ENCODE measurements at places on chromosomes 3 and 15.

- DNase-seq = no peak
Measured at GRCh38 chr3:111769110-111769991, 89.7 kb upstream of the PHLDB2 start.

DNA sequence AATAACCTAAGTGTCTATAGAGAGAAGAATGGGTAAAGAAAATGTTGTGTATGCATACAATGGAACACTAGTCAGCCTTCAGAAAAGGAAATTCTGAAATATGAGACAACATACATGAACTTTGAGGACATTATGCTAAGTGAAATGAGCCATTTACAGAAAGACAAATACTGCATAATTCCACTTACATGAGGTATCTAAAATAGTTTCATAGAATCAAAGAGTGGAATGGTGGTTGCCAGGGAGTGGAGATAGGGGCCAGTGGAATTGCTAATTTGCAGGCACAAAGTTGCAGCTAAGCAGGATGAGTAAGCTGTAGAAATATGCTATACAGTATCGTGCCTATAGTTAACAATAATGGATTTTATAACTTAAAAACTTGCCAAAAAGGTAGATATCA lies 779.6 kb upstream of the ARPP21 start:
- no peak for DNase-seq

DNA sequence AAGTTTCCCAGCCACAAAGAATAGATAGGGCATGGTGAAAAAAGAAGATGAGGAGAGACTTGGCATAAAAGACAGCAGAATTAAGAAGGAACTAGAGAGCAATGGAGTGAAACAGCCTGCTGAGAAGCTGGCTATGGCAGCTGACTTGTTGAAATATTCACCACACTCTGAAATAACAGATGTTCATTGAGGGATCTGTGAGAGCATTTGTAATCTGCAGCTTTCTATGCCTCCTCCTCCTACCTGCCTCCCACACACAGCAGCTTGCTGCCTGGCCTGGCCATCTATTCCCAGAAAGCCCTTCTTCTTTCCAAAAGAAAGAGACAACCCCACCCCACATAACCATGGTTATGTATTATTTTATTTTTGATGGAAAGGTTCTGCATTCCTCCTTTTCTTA lies 303.9 kb downstream of the GAP43 start:
- DNase-seq = no peak

- DNase-seq = no peak
Measured at GRCh38 chr3:110291886-110292501, 779.6 kb upstream of the NECTIN3 start.

DNA sequence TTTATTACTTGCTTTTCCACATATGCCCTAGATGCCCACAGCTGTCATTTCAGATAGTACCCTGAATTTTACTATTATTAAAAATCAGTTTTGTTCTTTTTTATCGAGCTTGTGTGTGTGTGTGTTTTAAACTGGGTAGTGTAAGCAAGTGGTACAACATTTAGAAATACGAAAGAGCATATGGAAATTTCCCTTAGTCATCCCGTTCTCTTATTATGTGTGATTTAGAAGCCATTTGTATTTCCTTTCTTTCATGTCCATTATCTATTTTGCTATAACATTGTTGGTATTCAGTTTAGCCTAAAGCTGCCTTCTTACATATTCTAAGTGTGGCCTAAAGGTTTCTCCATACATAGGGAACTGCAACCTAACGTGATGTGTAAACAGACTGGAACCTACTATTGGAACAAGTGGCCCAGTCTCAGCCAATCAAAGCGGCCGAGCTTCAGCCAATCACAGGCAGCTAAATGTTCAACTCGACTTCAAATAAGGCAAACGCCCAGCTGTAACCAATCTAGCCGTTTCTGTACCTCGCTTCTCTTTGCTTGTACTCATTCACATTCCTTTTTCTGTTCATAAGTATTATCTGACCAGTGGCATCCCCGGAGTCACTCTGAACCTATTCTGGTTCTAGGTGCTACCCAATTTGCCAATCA lies 14.7 kb upstream of the SYN2 start:
- no peak for DNase-seq

GRCh38 chr15:62857411-62857853 lies 185.1 kb upstream of the TPM1 start:
- DNase-seq = no peak

GRCh38 chr3:162193148-162194095 lies 696.8 kb downstream of the OTOL1 start:
- no peak for DNase-seq

- DNase-seq = no peak
Measured at GRCh38 chr3:60919296-60919695, 332.0 kb downstream of the FHIT start.

DNA sequence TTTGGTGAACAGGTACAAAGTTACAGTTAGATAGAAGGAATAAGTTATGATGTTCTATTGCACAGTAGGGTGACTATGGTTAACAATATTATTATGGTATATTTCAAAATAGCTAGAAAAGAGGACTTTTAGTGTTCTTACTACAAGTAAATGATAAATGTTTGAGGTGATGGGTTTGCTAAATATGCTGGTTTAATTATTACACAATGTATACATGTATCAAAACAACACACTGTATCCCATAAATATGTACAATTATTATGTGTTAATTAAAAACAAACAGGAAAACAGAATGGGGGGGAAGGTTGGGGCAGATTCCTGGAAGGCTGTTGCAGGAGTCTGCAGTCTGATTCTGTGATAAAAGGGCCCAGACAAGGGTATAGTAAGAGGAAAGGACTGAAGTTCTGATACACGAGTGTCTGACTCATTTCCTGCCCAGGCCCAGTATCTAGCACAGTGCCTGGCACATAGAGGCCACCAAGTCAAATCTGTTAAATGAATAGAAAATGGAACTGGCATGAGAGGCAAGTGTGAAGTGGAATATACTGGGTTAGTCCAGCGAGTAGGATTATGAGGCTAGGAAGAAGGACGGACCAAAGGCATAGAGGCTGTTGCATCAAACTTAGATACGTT lies 7.2 kb upstream of the ENTPD3 start:
- DNase-seq = no peak
